ENCODE measurements at places on chromosomes 3 and 15.

DNA sequence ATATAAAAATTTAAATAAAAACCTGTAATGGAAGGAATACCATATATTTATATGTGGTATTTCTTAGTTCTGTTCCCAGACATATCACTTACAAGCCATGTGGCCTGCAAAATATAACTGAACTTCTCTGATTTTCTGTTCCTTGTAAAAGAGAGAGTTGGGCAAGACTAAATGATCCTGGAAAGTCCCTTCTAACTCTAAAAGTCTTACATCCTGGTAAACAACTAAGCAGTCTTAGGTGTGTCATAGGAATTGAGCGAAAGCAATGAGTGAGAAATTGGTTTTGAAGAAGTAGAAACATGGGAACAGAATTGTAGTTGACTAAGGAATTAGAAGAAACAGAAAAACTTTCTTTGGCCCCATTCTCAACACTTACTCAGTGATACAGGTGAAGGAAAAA is 25.3 kb upstream of the IL20RB start:
- DNase-seq = no peak

DNA sequence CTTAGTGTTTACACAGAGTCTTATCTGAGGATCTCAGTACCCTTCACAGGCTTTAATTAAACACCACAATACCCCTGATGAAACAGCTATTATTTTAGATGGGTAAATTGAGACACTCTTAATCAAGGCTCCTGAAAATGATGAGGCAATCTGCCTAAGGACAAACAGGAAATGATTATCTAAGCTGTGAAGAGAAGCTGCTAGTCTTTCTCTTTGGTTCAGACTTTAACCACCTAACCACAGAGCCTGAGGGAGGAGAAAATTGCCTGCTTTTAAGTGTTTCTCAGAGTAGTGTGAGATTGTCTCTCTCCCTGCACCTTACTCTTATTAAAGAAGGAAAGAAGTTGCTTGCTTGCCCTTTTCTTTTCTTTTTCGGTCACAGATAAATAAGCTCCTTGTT is 364.3 kb upstream of the ADAMTS9 start:
- DNase-seq = no peak

DNA sequence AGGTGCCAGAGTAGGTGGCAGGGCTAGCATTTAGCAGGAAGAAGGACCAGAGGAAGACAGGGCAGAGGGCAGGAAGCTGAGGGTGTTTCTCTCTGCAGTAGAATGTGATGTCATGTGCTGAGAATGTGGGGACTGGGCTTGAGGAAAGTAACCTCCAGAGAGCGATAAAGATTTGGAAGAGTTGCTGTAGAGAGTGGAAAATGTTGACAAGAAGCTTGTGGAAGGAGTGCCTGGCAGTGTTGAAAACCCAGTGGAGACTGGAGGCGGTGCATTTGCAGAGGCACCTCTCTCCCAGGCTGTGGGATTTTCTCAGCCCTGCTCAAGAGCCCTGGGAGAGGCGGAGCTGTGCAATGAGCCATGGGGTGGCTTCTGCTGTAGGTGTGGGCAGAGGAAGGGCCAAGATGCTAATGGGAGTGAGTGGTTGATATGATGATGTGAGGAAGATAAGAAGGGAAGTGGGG is 54.8 kb downstream of the MESD start:
- DNase-seq = no peak

DNA sequence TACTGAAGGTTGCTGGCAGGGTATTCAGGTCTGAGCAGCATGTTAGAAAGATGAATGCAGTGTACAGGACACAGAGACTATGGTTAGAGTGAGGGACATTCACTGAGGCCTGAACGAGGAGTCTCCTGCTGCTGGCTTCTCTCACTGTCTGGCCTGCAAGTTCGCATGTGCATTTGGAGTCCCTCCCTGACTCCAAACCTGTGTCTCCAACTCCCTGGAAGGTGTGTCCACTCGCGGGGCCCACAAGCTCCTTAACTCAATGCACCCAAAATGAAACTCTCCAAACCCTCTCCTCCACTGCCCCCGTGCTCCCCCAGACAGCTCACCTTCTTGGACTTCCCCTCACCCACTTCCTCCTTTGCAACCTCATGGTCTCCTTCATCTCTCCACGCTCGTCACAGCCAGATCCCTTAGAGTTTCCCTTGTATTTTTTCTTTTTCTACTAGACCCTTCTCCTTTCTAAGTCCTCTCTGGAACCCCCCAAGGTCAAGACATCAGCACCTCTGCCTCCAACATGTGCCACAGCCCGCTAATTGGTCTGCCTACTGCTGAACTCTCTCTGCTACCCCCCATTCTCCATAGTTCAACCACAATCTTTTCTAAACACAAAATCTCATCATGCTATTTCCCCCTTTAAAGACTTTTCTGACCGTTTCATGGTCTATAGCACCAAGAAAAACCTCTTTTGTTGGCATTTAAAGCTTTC is 58.3 kb downstream of the HES1 start:
- no peak for DNase-seq
